H4 (cell line): ENCODE measurements at places on chromosomes 4 and X. TPM values are rescaled to one million over a fixed set of nuclear protein-coding genes. Genes with fewer than 3 reads are reported as not detected.

Gene DMRTC1
- not detected in 2 replicates for total RNA-seq

- peak; percentile 74 for DNase-seq
Observed at GRCh38 chr4:7904952-7905915, 34.4 kb downstream of the AFAP1 start.

GRCh38 chr4:73127839-73128453 lies 58.4 kb upstream of the COX18 start:
- DNase-seq: no peak

- no peak for DNase-seq
Observed at GRCh38 chrX:10707773-10708172, 87.4 kb upstream of the MID1 start.

Gene SMIM10L2A
- 0.04 and 0.25 TPM in 2 replicates for total RNA-seq

GRCh38 chr4:39961311-39961877 lies 16.3 kb downstream of the PDS5A start:
- no peak for DNase-seq

DNA sequence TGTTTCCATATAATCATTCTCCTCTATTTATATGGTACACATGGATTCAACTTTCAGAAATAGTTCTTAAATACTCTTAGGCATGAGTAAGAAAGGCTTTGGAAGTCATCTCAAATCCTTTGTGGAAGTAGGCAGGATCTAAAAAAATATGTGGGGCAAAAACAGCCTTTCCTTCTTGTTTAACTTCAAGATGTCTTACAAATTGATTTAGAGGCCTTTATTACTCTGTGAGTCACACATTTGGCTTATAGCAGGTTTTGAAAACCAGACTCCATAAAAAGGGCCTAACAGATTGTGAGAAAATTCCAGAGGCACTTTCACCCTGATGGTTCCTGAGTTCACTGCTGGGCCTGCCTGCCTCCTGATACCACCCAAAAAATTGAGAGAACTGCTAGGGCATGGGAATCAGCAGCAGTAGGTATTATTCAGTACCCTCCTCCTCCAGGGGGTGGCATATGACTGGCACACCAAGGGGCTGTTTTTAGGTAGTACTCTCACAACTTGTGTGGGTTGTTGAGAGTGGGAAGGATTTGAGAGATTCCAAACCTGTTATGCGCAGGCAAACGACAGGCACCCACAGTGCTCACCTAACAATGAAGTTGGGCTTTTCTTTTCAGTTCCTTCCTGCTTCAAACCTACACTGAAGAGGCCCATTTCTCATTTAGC lies 162.7 kb upstream of the MBNL3 start:
- DNase-seq: no peak

GRCh38 chr4:33013282-33013681 lies 2293.1 kb downstream of the PCDH7 start:
- no peak for DNase-seq

Gene RASGEF1B
- total RNA-seq: 0.25 and 1.1 TPM in 2 replicates

Gene UCP1
- not detected in 2 replicates for total RNA-seq

GRCh38 chr4:122617597-122618593 lies 3.0 kb downstream of the IL21 start:
- no peak for DNase-seq

- DNase-seq: no peak
Observed at GRCh38 chr4:141543706-141544105, 92.7 kb upstream of the IL15 start.

- DNase-seq: peak; percentile 38
Observed at GRCh38 chr4:124783847-124784246, 71.3 kb upstream of the ANKRD50 start.

DNA sequence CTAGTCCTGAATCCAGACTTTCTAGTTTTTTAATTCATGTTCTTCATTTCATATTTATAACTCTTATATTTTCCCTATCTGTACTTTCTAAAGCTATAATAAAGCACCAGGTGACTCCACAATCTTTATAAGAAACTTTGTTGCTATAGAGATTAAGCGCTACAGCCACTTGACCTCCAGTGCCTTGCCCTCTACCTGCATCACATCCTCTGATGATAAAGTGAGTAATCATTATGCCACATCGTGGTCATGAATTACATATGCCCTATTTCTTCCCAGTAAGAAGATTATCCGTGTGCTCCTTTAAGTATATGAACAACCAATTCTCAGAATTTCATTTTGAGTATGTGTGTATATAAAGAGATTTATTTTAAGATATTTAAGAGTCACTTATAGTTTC lies 6.8 kb upstream of the DYNLT3 start:
- no peak for DNase-seq

DNA sequence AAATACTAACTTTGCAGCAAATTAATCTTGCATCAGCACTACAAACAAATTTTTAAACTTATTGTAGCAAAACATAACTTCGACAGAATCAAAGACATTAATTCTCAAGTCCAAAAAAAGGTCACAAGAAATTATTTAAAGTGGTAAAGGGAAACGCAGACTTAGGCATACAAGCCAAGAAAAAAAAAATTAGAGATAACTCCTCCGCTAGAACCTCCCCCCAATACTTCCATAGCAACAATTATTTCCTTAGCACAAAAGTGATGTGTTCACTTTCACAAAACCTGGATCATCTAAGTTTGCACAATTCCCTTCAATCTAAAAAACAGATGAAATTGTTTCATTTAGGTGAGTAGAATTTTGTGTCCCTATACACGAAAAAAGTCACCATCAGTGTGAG lies 1.1 kb downstream of the LRBA start:
- DNase-seq: no peak

GRCh38 chr4:139020384-139020783 lies 4.8 kb downstream of the NOCT start:
- no peak for DNase-seq
